ENCODE measurements at places on chromosomes 13 and 19.

DNA sequence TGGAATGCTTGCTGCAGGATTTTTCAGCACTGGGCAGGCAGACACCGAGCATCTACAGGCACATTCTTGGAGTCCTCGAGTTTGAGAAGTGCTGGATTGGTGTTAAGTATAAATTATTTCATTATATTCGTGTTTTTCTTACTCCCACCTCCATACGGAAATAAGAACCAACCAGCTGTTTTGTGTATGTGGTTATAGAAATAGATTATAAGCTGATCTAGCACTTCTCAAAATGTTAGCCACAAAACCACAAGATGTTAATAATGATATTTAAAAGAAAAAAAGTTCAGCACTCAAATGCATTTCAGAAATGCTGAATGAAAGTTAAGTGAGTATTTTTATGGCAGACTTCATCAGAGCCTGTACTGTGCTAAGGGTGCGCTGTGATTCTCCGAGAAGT lies 24.0 kb upstream of the TEX29 start:
- DNase-seq: no peak

DNA sequence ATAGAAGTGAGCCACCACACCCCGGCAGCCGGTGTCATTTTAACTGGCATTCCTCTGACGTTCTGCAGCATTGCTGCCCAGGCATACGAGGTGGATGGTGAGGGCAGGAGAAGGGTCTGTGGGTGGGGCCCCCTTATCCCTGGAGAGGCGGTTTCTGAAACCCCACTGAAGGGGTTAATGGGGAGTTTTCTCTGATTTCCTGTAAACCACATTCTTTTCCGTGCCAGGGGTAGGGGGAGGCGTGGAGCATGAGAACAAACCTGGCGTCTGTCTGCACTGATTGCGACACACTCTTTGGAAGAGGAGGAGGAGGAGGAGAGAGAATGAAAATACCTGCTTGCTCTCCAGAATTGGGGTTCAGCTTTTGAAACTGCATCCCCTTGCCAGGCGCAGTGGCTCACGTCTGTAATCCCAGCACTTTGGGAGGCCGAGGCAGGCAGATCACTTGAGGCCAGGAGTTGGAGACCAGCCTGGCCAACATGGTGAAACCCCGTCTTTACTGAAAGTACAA lies 2.7 kb upstream of the C3 start:
- no peak for DNase-seq

DNA sequence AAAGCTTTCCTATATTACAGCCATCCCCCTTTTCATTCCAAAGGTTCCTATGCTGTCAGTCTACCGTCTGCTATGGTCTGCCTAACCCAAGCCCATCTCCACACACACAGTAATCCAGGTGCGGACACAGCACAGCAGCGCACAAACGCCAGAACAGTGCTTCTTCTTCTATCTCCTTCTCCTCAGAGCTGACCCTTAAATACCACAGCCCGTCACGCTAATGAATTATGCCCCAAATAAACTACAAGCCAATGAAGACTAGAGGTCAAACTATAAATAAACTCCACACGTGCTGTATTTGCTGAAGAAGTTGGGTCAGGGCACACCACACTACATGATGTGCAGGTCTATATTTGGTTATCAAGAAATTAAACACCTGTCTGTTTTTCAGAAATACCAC lies 71.8 kb downstream of the TBC1D4 start:
- no peak for DNase-seq

- no peak for DNase-seq
These were observed 92.0 kb upstream of the WASF3 start for GRCh38 chr13:26465514-26465913.

GRCh38 chr19:55012306-55012705 lies 25.8 kb downstream of the GP6 start:
- no peak for DNase-seq

DNA sequence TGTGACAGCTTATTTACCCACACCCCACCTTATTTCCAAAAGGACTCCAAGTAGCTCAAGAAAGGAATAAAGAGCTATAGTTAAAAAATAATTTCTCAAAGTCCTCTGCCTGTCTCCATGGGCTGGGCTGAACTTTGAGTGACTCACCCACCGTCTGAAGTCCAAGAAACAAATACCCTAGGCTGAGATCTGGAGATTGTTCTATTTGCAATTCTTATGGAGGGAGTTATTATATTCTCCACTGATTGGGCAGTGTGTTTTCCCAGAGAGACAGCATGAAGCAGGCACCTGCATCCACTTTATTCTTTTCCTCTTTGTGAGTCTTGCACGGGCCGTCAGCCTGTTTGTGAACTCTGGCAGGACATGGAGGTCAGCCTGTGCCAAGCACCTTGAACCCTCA lies 63.2 kb downstream of the SHISA2 start:
- no peak for DNase-seq

Measured in activated CD4-positive, alpha-beta T cell treated with anti-CD3 and anti-CD28 coated beads for 4 hours (primary cell).